ENCODE measurements at places on chromosomes 6 and 20.
A peak's percentile ranks its signal among the peaks of the same experiment; 100 is the strongest.

- peak; percentile 78 for DNase-seq
These were observed 1.3 kb downstream of the RNF24 start for GRCh38 chr20:4014031-4014474.

GRCh38 chr20:378961-379336 lies 1.6 kb upstream of the TRIB3 start:
- no peak for DNase-seq

DNA sequence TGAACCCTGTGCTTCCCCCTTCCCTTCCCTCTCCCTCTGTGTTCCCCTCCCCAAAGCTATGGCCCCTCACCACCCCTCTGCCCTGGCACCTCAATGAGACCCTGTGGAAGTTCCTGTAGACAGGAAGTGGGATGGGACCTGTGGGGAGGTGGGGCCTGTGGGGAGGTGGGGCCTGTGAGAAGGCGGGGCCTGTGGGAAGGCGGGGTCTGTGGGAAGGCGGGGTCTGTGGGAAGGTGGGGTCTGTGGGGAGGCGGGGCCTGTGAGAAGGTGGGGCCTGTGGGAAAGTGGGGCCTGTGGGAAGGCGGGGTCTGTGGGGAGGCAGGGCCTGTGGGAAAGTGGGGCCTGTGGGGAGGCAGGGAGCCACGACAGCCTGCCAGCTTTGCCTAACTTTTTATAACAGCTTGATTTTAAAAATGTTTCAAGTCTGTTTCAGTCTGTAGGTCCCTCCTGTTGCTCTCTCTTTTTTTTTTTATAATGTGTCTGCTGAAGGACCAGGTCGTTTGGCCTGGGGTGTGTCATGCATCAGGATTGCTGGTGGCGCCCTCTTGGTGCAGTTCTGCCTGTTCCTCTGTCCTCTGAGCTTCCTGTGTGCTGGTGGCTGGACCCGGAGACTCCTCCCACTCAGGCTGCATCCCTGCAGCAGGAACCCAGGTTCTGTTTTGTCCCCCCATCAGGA lies 70.5 kb upstream of the SLCO4A1 start:
- DNase-seq = no peak

DNA sequence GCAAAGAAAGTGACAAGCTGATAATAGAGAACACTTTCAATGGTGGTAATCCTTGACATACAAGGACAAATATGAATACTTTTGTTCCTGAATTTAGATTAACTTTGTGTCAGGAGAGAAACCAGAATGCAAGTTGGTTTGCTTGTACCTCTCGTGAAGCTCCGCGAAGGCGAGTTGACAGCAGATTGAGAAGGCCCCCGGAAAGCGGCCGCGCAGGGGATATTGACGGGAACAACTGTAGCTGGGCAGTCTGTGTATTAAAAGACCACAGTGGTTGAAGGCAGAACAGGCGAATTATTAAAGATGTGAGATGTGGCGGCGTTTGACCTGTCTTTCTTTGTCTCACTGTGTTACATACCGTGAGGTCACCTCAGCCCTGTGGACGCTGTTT lies 175.8 kb upstream of the RALGAPA2 start:
- DNase-seq = no peak

GRCh38 chr6:131135244-131136020 lies at the start of gene AKAP7:
Gene AKAP7, plus strand, starts transcription at chr6:131135467. Its CDS starts 297 bp downstream, at chr6:131135764.
- peak; percentile 79 for DNase-seq

GRCh38 chr6:147522597-147522996 lies 14.1 kb downstream of the SAMD5 start:
- DNase-seq = no peak

- peak; percentile 97 for DNase-seq
These were observed 215.2 kb downstream of the NFATC2 start for GRCh38 chr20:51327251-51327841.

DNA sequence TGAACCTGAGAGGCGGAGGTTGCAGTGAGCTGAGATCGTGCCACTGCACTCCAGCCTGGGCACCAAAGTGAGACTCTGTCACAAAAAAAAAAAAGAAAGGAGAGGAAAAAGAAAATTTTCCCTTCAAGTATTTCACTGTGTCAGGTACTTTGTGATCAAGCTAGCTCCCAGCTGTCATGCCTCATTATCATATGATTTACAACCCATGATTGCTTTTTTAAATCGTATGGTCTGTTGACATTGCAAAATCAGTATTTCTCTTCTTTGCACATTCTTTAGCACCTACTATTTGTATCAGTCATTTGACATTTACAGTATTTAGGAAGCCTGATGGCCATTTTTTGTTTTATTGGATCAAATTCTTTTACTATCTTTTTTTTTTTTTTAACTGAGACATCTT lies 22.4 kb downstream of the SASH1 start:
- DNase-seq = no peak

GRCh38 chr6:132819405-132820161 lies 5.2 kb downstream of the RPS12 start:
- peak; percentile 20 for DNase-seq

DNA sequence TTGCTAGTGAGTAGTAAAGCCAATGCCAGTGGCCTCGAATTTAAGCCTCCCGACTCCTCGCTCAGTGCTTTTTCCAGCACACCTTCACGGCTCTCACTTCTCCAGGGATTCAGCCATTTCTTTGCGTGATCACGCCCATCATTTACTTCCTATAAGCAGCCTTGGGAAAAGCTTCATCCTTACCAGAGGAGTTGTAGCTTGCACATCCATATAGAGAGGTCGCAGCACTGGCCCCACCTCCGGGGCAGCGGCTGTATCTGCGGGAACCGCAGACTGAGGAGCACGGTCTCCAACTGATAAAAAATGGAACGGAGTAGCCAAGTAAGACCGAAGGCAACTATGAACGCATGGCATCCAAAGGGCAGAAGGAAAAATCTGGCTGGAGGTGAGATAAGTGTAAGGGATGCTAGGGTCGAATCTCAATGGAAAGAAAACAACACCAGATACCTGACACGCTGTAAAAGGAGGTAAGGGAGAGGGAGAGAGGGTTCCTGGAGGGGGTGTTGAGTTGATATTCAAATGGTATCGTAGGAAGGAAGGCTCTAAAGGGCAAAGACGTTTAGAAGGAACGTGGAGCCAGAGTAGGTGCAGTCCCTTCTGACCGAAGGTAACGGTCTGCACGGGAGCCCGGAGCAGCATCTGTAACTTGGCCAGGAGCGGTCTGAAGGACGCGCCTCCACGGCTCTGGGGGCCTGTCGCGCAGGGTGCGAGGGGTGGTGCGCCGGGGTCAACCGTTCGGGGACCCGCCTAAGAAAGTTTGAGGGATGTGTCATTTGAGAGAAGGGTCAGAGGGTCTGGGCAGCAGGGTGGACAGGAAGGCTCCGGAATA lies 640 bp downstream of the NFS1 start:
- DNase-seq = no peak
